ENCODE measurements at places on chromosomes 16 and 17.

DNA sequence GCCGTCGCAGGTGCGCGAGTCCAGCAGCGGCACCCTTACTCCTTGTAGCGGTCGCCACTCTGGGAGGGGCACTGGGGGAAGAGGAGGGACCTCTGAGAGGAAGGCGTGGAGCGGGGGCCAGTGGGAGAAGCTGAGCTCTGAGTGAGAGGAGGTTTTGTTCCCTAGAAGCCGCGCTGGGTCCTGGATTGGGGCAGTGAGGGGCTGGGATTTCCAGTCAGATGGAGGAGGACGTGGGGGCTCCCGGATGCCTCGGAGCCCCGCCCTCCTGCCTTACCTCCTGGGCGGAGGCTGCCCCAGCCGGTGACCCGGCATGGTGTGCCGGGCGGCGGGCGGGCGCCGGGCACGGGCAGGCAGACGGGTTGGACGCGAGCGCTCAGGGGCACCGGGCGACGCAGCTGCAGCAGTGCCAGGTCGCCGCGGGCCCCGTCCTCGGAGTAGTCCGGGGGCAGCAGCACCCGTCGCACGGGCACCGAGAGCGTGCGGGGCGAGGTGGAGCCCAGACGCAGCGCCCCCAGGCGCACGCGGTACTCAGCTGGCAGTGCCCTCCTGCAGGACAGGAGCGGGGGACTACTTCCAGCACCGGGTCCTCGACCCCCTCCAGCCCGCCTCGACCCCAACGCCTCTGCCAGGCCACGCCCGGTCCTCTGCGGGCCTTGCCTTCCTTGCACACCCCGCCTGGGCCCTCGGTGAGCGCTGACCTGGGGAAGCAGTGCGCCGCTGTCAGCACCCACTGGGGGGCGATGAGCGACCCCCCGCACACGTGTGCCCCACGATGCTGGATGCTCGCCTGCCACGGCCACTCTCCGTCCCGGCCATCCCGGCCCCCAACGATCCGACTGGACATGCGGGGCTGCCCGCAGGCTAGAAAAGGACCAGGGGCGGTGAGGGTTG is 2.0 kb downstream of the PRSS33 start:
- no peak for DNase-seq

DNA sequence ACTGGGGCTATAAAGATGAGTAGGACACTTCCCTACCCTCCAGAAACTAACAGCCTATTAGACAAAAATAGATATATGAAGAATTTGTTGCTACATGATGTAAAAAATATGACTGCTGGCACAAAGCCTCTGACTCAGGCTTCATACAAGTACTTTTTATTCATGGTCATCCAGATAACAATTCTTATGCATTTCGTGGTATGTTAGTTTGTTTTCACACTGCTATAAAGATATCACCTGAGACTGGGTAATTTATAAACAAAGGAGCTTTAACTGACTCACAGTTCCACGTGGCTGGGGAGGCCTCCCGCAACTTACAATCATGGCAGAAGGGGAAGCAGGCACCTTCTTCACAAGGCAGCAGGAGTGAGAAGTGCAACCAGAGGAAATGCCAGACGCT is 112.5 kb upstream of the HLF start:
- no peak for DNase-seq

DNA sequence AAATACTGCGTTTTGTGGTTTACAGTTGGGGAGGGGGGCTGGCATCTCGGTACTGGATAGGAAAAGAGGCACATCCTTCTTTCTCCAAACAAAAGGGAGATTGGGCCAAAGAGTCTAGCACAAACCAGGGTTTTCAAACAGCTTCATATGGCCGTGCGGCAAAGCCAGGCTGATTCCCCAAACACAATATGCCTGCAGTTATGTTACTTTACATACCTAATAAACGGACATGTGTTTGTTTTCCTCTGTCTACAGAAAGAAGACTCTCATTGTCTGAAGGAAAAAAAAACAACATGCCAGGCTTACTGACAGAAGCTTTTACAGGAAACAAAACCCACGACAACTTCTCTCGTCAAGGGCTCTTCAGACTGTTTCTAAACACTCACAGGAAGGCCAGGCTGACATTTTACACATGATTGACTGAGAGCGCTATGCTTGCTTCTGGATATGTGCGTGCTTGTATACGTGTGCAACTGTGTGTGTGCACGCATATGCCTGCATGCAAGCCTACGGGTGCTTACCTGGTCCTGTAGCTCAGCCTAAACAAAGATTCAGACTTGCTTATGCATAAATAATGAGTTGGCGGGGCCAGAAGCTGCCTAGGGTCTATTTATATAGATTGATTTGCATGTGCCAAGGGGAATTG is 461.0 kb upstream of the C16orf82 start:
- no peak for DNase-seq

GRCh38 chr17:45432405-45433158 is at the start of gene ARHGAP27:
ARHGAP27 (minus strand) TSS chr17:45432870; CDS start chr17:45430279, 2,591 bp downstream.
- no peak for DNase-seq

- DNase-seq = no peak
These were observed 9.4 kb downstream of the RPL19 start for GRCh38 chr17:39209317-39210092.

DNA sequence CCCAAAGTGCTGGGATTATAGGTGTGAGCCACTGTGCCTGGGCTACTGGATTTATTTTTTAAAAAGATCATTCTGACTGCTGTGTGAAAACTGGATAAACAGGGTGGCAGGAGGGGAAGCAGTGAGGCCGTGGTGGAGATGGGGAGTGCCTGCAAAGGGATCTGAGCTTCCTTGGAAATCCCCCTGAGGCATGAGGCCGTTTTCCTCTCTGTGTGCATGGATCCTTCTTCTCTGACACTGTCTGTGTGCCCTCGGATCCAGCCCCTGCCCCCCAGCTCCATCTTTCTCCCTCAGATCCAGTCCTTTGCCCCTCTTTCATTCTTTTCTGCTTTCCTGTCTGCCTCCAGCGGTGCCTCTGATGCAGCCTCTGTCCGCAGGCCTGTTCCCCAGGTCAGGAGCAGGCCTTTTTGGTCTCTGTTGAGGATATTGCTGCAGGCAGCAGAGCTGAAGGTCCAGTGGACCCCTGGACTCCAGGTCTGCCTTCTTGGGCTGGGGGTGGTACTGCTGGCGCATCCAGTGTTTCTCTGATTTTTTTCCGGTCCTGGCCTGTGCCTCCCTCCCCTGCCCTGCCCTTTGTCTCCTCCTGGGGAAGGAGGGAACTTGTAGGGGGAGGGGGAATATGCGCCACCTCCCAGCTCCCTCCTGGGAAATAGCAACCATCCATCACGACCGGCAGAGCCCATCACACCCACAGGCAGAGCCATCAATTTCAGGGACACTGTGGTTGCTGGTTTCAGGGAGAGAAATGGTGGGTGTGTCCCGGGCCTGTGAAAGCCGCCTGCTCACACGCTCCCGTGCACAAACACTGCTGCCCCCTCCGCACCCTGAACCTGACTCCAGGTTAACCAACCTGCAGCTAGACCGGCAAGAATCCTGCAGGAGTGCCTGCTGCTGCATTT is 17.0 kb downstream of the MGAT5B start:
- no peak for DNase-seq

DNA sequence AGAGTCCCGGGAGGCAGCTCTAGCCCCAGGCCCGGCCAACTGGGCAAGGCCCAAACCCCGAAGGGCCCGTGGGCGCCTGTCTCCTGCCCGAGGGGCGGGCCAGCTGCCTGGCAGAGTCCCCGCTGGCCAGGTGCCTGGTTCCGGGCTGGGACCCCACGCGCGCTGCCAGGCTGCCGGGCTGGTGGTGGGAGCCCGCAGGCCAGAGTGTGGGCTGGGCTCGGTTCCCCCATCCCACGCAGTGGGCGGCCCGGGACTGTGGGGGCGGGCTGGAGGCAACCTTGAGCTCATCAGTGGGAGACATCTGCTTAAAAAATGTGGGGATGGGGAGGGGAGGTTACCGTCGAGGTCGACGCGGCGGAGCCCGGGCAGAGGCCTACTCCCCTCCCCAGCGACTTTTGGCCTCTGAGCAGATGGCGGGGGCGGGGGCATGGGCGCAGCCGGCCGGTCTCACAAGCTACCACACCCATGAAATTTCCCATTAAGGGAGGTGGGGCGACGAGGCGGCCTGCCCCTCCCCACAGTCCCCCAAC is 176.4 kb upstream of the GSE1 start:
- no peak for DNase-seq

DNA sequence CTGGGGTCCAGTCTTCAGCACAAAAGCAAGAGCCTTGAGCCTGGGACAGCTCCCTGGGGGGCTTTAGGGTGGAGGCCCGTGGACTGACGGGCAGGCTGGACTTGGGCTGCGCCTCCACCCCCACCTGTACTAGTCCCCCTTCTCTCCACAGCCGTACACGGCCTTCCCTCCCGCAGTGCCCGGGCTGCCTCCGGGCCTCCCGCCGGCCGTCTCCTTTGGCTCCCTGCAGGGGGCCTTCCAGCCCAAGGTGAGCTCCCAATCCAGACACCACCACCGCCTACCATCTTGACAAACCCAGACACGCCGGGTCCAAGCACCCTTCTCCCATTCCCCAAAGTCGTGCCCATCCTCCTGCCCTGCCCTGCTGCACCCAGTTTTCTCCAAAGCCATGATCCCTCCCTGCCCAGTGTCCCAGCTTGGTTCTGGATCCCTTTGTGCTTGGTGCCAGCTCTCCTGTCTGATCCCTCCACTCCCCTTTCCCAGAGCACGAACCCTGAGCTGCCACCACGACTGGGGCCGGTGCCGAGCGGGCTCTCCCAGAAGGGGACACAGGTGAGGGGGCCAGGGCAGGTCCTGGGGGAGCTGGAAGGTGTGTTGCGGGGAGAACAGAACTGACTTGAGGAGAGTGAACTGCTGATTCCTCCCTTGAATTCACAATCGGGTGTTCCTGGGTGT is 7.1 kb downstream of the FBRS start:
- DNase-seq = no peak

DNA sequence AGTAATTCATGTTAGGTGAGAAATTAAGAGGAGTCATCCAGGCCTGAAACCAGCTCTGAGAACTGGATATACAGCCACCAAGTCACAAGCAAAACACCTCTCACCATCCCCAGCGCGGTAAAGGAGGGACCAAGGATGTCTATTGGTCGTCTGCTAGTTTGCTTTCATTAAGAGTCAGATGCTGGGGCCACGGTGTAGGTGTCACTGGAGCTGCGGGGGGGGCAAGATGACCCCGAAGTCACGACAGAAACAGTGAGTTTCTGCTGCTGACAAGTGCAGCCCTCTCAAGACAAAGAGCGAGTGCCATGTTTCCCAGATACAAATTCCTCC is 790 bp downstream of the NCBP3 start:
- no peak for DNase-seq

- no peak for DNase-seq
These were observed 596 bp downstream of the DNAAF8 start for GRCh38 chr16:4734730-4735535.

GRCh38 chr16:3019594-3020246 is 448 bp upstream of the TNFRSF12A start:
- no peak for DNase-seq

All from NCI-H1417 treated with DMSO at 0.1 percent for 48 hours (cell line).